ENCODE measurements at places on chromosomes 4 and X. TPM values are rescaled to one million over a fixed set of nuclear protein-coding genes. Genes with fewer than 3 reads are reported as not detected.

The FGFR3 gene
- not detected for polyA plus RNA-seq

The TMEM156 gene
- 16.3 TPM for polyA plus RNA-seq

The RRH gene
- polyA plus RNA-seq, result not detected

DNA sequence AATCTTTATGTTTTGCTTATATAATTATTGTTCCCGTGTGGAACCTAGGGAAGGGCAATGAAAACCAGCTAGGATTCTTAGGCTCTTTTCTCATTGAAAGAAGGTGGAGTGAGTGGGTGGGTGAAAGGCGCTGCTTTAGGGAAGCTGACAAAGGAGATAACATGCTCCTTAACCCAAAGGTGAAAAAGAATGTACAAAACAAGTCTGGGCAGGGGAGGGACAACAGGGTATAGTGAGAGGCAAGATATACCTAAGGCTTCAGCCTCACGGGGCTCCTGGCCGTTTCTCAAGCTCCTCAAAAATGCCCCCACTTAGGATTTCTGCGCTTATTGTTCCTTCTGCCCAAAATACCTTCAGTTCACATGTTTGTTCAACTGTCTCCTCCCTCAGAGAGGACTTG is 1.8 kb downstream of the SH2D1A start:
- peaks cover 6% of the 10 kb centered on the region for H3K27me3 ChIP-seq
- DNase-seq, result no peak
- no peaks in the 10 kb centered on the region for H3K36me3 ChIP-seq
- H3K4me1 ChIP-seq, result peaks cover 68% of the 10 kb centered on the region
- peak overlapping the region; percentile 90 for H3K27ac ChIP-seq
- peak overlapping the region; percentile 97 for H3K4me3 ChIP-seq

GRCh38 chrX:13478740-13479451 is 90.5 kb upstream of the EGFL6 start:
- H3K27me3 ChIP-seq, result peaks cover 16% of the 10 kb centered on the region
- peaks cover 31% of the 10 kb centered on the region for H3K4me1 ChIP-seq
- no peaks in the 10 kb centered on the region for H3K36me3 ChIP-seq
- no peak overlapping the region for H3K27ac ChIP-seq
- H3K4me3 ChIP-seq, result no peak overlapping the region

GRCh38 chr4:102466298-102466697 is 34.9 kb upstream of the NFKB1 start:
- no peak overlapping the region for H3K4me3 ChIP-seq
- peaks cover 7% of the 10 kb centered on the region for H3K4me1 ChIP-seq
- H3K27ac ChIP-seq, result no peak overlapping the region
- H3K36me3 ChIP-seq, result no peaks in the 10 kb centered on the region
- no peak for DNase-seq

- H3K4me1 ChIP-seq, result peaks cover 5% of the 10 kb centered on the region
- no peak for DNase-seq
- H3K36me3 ChIP-seq, result peaks cover 7% of the 10 kb centered on the region
- H3K27ac ChIP-seq, result no peak overlapping the region
- peaks cover 2% of the 10 kb centered on the region for H3K27me3 ChIP-seq
These were observed 63.1 kb downstream of the RTL3 start for GRCh38 chrX:78595901-78596502.

DNA sequence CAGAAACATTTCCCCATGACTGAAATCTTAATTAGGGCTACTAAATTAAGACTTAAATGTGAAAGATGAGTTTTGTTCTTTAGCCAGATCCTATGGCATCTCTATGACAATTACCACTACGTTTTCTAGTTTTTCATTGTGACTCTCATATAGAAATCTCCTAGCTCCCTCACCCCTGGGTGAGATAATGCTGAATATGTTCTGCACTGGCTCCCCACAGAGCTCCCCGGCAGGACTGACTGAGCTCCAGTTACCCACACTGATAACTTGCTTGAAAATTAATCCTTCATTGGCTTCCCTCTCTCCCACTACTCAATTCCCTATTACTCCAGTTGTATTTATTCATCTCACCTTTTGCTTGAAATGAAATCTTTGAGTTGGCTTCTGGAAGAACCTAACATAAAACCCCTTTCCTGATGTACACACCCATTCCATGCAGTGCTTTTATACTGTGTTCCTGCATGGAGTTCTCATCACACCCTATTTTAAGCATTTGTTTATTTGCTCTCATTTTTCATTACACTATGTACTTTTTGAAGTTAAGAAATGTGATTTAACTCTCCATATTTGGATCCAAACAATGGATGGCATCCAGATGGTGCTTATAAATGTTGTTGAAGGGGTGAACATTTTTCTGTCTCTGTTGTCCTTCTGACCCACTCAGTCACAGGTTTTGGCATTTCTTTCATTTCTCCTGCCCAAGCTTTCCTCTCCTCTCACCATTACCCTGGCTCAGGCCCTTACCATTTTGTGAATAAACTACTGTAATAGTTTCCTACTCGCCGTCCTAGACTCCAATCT is 623.4 kb downstream of the SPRY1 start:
- DNase-seq, result no peak
- no peak overlapping the region for H3K27ac ChIP-seq
- peaks cover 6% of the 10 kb centered on the region for H3K4me1 ChIP-seq

DNA sequence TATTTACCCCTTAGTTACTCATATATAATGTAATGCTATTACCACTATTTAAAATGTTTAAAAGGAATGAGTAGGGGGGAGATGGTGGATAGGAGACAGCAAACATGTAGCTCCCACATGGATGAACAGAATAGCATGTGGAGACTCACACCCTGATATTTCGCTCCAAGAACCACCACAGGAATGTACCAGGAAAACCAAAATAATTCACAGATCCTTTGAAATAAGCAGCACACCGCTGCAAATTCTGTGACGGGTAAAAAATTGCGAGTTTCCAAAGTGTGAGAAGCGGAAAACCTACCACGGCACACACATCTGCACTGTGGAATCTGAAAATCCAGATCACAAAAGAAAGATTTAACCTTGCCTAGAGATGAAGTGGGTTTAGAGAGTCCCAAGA is 428.2 kb downstream of the TLL1 start:
- no peak for DNase-seq
- H3K36me3 ChIP-seq, result no peaks in the 10 kb centered on the region
- H3K27ac ChIP-seq, result no peak overlapping the region
- H3K4me1 ChIP-seq, result no peaks in the 10 kb centered on the region
- no peaks in the 10 kb centered on the region for H3K27me3 ChIP-seq

GRCh38 chr4:70914000-70914399 is 11.8 kb downstream of the MOB1B start:
- H3K4me3 ChIP-seq, result no peak overlapping the region
- no peak overlapping the region for H3K27ac ChIP-seq
- no peaks in the 10 kb centered on the region for H3K36me3 ChIP-seq
- no peaks in the 10 kb centered on the region for H3K27me3 ChIP-seq
- H3K4me1 ChIP-seq, result peaks cover 25% of the 10 kb centered on the region

- H3K27me3 ChIP-seq, result peaks cover 3% of the 10 kb centered on the region
- DNase-seq, result no peak
- no peak overlapping the region for H3K4me3 ChIP-seq
- H3K27ac ChIP-seq, result no peak overlapping the region
- H3K36me3 ChIP-seq, result no peaks in the 10 kb centered on the region
These were observed 205.6 kb upstream of the TAPT1 start for GRCh38 chr4:16431866-16432265.

- H3K27me3 ChIP-seq, result no peaks in the 10 kb centered on the region
- no peak overlapping the region for H3K4me3 ChIP-seq
- DNase-seq, result no peak
These were observed 70.6 kb downstream of the FAM193A start for GRCh38 chr4:2606960-2607506.

GRCh38 chrX:24334461-24334860 is 20.6 kb upstream of the SUPT20HL2 start:
- no peaks in the 10 kb centered on the region for H3K27me3 ChIP-seq
- H3K27ac ChIP-seq, result no peak overlapping the region
- DNase-seq, result no peak
- no peaks in the 10 kb centered on the region for H3K36me3 ChIP-seq
- H3K4me1 ChIP-seq, result peaks cover 1% of the 10 kb centered on the region

DNA sequence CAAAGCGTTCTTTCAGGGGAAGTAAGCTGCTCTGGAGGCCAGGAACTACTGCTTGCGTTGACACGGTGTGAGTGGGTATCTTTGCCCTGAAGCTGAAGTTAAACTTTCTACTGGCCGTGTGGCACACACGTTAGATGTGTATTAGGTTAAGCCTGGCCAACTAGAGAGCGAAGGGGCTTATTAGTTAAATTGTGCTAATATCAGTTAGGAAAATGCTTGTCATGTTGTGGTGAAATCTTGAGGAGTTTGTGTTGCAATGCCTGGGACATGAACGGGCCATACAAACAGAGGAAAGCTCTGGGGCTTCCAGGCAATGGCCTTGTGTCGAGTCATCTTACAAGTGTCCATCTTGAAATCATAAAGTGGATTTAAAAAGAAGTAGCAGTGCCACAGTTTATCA is 62.6 kb downstream of the NSUN7 start:
- no peak overlapping the region for H3K4me3 ChIP-seq
- peaks cover 2% of the 10 kb centered on the region for H3K27me3 ChIP-seq
- H3K36me3 ChIP-seq, result no peaks in the 10 kb centered on the region
- no peak overlapping the region for H3K27ac ChIP-seq

DNA sequence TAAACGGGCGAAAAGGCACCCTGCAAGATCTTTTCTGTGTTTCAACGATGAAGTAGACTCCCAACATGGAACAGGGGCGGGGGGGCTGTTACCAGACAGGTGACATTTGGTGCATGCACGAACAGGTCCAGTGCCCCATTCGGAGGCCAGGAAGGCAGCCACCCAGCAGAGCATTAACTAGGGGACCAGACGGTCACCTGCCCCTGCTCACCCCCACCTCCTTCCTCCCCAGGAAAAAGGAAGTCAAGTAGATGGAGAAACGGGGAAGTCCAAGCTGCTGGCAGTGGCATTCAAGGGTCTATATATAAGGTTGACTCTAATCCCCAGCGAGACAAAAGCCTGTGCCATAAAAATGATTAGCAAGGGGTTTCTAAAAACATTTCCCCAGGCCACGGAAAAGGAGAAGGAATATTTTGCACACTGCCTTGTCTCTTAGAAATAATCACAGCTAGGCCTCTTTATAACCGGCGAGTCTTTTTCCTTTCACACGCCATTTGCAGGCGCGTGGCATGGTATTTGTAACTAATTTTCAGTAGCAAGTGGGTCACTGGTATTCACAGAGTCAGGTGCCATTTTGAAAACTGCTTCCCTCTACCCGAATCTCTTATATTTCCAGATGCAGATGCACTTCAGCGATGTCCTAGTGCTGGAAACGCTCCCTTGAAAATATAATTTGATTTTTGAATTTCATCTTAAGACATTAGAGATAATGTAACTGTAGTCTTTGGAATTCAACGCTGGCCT is 1.2 kb upstream of the TMSB4X start:
- no peak for DNase-seq
- H3K4me3 ChIP-seq, result peak overlapping the region; percentile 99
- H3K36me3 ChIP-seq, result peaks cover 31% of the 10 kb centered on the region
- peak overlapping the region; percentile 92 for H3K27ac ChIP-seq
- peaks cover 65% of the 10 kb centered on the region for H3K4me1 ChIP-seq
